ENCODE measurements at places on chromosomes 3 and 15.

DNA sequence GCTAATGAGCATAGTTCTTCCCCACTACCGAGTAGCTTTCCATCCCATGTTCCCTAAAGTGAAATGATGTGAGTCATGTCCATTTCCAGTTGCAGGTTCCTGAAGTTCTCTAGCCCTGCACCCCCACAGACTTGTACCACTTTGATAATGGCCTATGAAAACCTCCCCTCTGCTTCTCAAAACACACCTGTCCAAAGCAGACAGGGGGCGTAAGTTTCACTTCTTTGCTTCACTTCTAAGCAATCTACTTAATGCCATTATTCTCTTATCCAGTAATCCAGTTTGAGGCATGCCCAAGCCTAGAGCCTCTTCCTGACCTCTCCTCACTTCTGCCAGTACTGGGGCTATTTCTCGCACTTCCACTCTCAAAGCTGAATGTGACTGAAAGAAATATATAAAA is 305.1 kb downstream of the IGSF11 start:
- DNase-seq, result no peak

DNA sequence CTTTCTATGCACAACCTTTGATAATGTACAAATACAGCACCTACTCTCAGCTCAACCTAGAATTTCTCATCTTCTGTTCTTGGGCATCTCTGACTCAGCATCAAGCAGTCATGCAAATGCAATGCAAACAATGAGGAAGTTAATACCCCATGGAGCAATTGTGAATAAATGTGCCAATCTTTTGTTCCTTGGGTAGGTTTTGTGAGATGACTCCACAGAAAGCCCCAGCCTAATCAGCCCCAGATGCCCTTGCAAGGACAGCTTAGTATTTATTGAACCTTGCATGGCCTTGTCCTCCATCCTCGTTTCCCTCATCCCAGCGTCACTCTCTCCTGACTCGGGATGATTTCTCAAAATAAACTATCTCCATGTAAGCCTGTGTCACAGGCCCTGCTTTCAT is 494.7 kb upstream of the NECTIN3 start:
- no peak for DNase-seq

- no peak for DNase-seq
Observed at GRCh38 chr3:113212150-113212843, 940 bp downstream of the BOC start.

- DNase-seq, result no peak
Observed at GRCh38 chr3:5675319-5675718, 487.8 kb downstream of the EDEM1 start.

DNA sequence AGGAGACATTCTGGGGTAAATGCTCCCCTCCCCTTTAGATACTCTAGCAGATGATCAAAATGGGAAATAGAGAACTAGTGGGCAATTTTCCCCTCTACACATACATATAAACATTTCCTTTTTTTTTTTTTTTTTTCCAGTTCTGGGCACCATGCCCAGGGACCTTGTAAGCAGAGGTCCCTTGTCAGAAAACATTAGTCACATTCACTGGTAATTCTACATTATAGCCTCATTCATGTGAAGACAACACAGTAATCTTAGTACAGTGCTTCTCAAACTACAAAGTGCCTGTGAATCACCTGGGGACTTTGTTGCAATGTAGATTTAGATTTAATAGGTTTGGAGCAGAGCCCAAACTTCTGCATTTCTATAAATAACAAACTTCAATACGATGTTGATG is 60.1 kb upstream of the ACTC1 start:
- DNase-seq, result no peak

GRCh38 chr3:116614795-116615362 is 94.7 kb upstream of the TUSC7 start:
- DNase-seq, result no peak

- no peak for DNase-seq
Observed at GRCh38 chr3:176861137-176861536, 336.1 kb downstream of the TBL1XR1 start.

- no peak for DNase-seq
Observed at GRCh38 chr3:141511361-141511760, 24.5 kb downstream of the RASA2 start.

- no peak for DNase-seq
Observed at GRCh38 chr15:85690561-85691231, 104.0 kb downstream of the KLHL25 start.

DNA sequence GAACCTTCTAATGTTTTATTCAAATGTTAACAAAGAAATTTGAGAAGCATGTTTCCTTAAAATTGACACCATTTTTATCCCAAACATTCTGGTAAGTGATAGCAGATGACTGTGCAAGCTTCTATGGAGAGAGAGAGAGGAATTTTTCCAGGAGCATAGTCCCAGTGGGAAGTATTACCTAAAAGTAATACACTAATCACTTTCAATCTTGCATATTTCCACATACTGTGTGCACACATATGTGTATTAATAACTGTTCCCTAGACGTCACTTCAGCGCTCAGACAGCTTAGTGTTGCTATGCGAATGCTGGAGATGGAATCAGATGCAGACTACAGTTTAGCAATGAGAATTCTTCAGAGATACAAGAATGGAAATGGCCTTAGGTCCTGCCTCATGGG is 424.3 kb upstream of the TPRG1 start:
- DNase-seq, result no peak

Data from stimulated activated CD8-positive, alpha-beta memory T cell treated with anti-CD3 and anti-CD28 coated beads, Interleukin-15, amount 100 ng/mL, for 1 hour (primary cell).